ENCODE measurements at places on chromosomes 6 and 20. TPM values are rescaled to one million over a fixed set of nuclear protein-coding genes. Genes with fewer than 3 reads are reported as not detected.

DNA sequence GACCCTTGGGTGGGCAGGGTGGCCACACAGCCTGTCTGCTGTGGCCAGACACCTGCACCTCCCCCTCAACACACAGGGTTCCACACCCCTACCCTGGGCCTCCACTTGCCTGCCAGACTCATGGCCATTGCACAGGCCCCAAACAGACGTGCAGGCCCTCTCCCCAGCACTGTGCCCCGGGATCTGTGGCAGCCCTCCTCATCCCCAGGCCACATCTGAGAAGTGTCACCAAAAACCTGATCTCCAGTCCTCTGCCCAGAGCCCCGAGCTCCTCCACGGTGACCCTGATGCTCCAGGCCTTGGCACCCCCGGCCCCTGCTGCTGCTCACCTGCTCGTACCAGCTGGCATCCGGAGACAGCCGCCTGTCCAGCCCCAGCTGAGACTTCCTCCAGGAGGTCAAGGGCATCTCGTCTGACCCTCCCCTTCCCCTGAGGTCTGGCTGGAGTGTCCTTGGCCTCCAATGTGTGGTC lies 160.1 kb downstream of the DLL1 start:
- no peaks in the 10 kb centered on the region for H3K27me3 ChIP-seq
- H3K4me3 ChIP-seq: no peak overlapping the region
- peaks cover 61% of the 10 kb centered on the region for H3K4me1 ChIP-seq
- no peak overlapping the region for H3K27ac ChIP-seq

- no peak for DNase-seq
- H3K27me3 ChIP-seq: peaks cover 35% of the 10 kb centered on the region
Observed at GRCh38 chr20:47971058-47971791, 185.9 kb upstream of the SULF2 start.

GRCh38 chr20:1005452-1006027 lies 3.4 kb upstream of the RSPO4 start:
- DNase-seq: no peak
- no peaks in the 10 kb centered on the region for H3K36me3 ChIP-seq
- H3K27ac ChIP-seq: no peak overlapping the region
- H3K4me1 ChIP-seq: peaks cover 4% of the 10 kb centered on the region
- H3K27me3 ChIP-seq: peaks cover 47% of the 10 kb centered on the region

Gene TRAPPC3L
- 0.09 TPM for total RNA-seq

- no peak overlapping the region for H3K4me3 ChIP-seq
- no peaks in the 10 kb centered on the region for H3K27me3 ChIP-seq
- H3K4me1 ChIP-seq: no peaks in the 10 kb centered on the region
- H3K27ac ChIP-seq: no peak overlapping the region
- no peak for DNase-seq
Observed at GRCh38 chr6:86558318-86558717, 379.0 kb upstream of the HTR1E start.

DNA sequence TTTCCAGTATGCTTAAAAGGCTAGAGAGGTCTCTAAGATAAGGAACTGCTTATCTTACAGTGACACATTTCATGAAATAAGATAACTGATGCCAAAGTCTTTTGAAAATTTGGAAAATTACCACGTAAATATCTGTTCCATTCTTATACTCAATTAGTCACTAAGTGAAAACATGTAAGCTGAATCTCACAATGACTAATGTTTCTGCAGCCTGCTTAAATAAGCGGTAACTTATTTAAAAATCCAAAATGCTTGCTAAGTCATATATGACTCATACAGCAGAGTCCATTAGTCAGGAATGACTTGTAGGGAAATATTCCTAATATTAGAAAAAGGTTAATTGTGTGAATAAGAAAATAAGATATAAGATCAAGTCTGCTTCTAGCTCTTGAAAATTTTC lies 27.8 kb upstream of the LGSN start:
- H3K4me3 ChIP-seq: no peak overlapping the region
- H3K4me1 ChIP-seq: no peaks in the 10 kb centered on the region
- no peak overlapping the region for H3K27ac ChIP-seq
- no peak for DNase-seq
- H3K27me3 ChIP-seq: no peaks in the 10 kb centered on the region

GRCh38 chr6:156957931-156958547 lies 180.9 kb downstream of the ARID1B start:
- peaks cover 20% of the 10 kb centered on the region for H3K4me1 ChIP-seq
- H3K27me3 ChIP-seq: no peaks in the 10 kb centered on the region
- H3K36me3 ChIP-seq: no peaks in the 10 kb centered on the region
- H3K27ac ChIP-seq: no peak overlapping the region

DNA sequence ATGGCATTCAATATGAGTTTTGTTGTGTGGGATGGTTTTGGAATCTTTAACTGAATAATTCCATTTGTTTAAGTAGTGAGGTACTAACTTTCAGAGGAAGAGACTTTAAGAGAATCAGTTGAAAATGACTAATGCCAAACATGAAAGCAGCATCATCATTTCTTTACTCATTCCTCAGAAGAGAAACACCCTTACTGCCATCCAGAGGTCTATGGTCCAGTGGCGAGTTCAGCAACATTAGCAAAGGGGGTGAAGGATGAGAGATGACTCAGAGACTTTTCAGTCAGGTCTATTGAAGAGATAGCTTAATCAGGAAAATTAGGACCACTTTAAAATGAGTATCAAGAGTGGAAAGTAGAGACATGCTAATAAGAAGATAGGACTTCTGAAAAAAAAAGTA lies 118.8 kb downstream of the COL19A1 start:
- H3K27me3 ChIP-seq: no peaks in the 10 kb centered on the region
- no peak overlapping the region for H3K4me3 ChIP-seq
- H3K36me3 ChIP-seq: no peaks in the 10 kb centered on the region
- no peak for DNase-seq

GRCh38 chr6:154127657-154128056 lies 88.6 kb downstream of the OPRM1 start:
- no peaks in the 10 kb centered on the region for H3K4me1 ChIP-seq
- no peaks in the 10 kb centered on the region for H3K36me3 ChIP-seq
- no peaks in the 10 kb centered on the region for H3K27me3 ChIP-seq
- H3K4me3 ChIP-seq: no peak overlapping the region
- DNase-seq: no peak
- no peak overlapping the region for H3K27ac ChIP-seq

DNA sequence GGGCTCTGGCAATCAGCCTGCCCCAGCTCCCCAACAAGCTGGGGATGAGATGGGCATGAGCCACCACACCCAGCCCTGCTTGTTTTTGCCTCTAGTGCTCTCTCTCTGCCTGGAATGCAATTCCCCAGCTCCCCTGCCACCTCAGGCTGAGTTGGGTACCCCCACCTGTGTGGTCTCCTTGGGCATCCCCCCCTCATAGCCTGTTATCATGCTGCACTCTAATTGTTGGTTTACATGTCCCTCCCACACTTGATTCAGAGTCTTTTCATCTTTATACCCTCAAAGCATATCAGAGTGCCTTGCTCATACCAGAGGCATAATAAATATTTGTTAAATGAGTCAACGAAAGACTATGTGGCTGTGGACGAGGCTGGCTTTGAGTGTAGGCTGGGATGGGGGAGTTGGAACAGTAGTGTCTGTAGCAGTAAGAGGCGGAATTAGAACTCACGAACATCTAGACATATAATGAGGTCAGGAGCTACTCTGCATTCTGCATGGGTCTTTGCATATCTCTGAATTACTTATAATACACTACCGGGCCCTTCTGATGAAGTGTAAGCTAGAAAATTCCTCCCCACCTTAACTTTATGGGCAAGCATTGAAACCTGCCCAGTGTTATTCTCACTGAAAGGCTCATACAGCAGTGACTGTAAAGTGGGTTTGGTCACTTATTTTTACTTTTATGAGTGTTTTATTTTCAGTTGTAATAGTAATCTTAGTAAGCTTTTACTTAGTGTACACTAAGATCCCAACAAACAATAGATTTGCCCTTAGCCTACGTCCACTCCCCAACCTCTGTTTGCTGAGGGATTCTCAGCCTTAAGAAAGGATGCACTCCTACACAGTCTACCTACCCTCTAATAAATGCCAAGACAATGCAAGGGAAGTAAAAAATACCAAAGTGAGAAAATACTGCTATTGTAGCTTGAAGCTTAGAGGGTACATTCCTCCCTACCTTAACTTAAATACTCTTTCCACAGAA lies 58.7 kb downstream of the EDN1 start:
- no peaks in the 10 kb centered on the region for H3K4me1 ChIP-seq
- DNase-seq: no peak
- H3K36me3 ChIP-seq: no peaks in the 10 kb centered on the region

Measured in muscle of leg (tissue), 16 donors.